ENCODE measurements at places on chromosomes 16 and 17. TPM values are rescaled to one million over a fixed set of nuclear protein-coding genes. Genes with fewer than 3 reads are reported as not detected.
A peak's percentile ranks its signal among the peaks of the same experiment; 100 is the strongest.

Gene EFNB3
- 14.1 TPM for total RNA-seq

Gene IL17C
- not detected for total RNA-seq

Gene FBXO39
- 0.16 TPM for total RNA-seq

Gene ZNF232
- 21.8 TPM for total RNA-seq

Gene NACA2
- not detected for total RNA-seq

Gene QRICH2
- 3.8 TPM for total RNA-seq

Gene GFOD2
- total RNA-seq = 10.6 TPM

Gene SENP3
- 37.5 TPM for total RNA-seq

Gene TEKT5
- not detected for total RNA-seq

Gene PAFAH1B1
- total RNA-seq = 147 TPM

Gene PITPNM3
- total RNA-seq = 1.4 TPM

Gene C17orf113
- total RNA-seq = 1.2 TPM

Gene ALOX12B
- total RNA-seq = 1.2 TPM

Gene ADAT1
- 47.4 TPM for total RNA-seq

Gene DNAI2
- not detected for total RNA-seq

Gene LRRC37A
- 5.6 TPM for total RNA-seq

Gene DBF4B
- 31.1 TPM for total RNA-seq

DNA sequence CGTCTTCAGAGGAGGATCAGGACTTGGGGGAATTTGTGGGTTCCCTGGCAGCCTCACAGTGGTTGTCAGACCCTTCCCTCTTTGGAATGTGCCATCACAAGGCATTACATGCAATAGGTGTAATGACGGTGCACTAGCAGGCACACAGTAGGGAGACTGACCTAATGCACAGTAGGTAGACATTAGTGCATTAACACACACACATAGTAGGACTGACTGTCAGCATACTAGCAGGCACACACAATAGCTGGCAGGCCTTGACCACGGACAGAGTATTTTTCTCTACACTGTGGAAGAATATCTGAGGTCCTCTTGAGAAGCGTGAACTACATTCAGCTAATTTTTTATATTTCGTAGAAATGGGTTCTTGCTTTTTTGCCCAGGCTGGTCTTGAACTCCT is 10.9 kb upstream of the UBALD2 start:
- H3K36me3 ChIP-seq = no peaks in the 10 kb centered on the region
- H3K27me3 ChIP-seq = no peaks in the 10 kb centered on the region
- DNase-seq = peak; percentile 17
- H3K4me1 ChIP-seq = peaks cover 4% of the 10 kb centered on the region
- H3K27ac ChIP-seq = no peak overlapping the region

DNA sequence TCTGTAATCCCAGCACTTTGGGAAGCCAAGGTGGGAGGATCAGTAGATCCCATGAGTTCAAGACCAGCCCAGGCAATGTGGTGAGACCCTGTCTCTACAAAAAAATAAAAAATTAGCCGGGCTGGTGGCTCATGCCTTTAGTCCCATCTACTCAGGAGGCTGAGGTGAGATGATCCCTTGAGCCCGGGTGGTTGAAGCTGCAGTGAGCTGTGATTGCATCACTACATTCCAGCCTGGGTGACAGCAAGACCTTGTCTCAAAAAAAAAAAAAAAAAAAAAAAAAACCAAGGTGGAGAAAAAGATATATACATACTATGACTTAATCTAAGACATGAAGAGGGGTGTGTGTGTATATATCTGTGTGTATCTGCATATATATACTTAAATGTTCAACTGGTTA is 26.7 kb downstream of the BBS2 start:
- H3K27ac ChIP-seq = no peak overlapping the region
- no peak for DNase-seq
- no peaks in the 10 kb centered on the region for H3K4me1 ChIP-seq
- H3K36me3 ChIP-seq = peaks cover 30% of the 10 kb centered on the region
- H3K4me3 ChIP-seq = no peak overlapping the region

DNA sequence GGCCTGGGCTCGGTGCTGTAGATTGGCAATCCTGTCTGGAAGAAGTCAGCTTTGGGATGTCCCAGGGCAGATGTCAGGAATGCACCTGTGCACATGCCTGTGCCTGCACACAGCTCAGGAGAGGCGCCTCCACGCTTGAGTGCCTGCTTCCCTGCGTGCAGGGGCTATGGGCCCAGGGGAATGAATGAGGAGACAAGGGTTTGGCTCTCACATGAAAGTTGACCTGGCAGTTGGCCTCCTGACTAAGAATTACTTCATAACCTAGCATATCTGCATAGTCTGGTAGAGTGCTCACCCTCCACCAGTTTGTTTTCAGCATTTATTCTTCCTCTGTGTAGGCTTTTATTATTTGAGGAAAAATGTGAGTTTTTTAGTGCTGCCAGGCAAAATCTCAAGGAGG is 50.0 kb downstream of the PLD6 start:
- no peak overlapping the region for H3K27ac ChIP-seq
- H3K27me3 ChIP-seq = no peaks in the 10 kb centered on the region
- no peak overlapping the region for H3K4me3 ChIP-seq

DNA sequence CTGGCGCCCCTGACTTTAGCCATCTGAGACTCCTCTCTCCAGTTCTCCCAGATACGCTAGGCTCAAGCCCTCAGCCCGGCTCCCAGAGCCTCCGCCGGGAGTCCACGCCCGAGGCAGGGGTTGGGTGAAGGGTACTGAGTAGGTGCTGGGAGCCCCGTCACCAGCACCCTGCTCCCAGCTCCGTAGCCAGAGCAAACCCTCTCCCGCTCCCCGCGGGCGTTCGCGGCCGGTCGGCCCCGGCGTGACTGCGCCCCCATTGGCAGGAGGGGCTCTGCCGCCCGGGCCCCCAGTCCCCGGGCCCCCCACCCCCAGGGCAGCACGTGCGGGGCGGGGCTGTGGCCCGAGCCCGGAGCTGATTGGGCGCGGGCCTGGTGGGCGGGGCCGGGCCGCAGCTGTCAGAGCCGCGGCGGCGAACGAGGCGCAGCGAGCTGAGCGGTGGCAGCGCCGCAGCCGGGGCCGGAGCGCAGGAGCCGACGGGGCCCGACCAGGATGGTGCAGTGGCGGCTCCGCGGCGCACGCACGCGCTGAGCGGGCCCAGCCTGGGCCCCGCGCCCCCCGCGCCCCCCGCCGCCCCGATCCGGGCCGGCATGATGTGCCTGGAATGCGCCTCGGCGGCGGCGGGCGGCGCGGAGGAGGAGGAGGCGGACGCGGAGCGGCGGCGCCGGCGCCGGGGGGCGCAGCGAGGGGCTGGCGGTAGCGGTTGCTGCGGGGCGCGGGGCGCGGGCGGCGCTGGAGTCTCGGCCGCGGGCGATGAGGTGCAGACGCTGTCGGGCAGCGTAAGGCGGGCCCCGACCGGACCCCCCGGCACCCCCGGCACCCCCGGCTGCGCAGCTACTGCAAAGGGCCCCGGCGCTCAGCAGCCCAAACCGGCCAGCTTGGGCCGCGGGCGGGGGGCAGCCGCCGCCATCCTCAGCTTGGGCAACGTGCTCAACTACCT is at the start of gene SPNS2:
Gene SPNS2 (plus strand): TSS at position 421 of the 937 bp plus-strand sequence. CDS start 167 bp downstream, at position 588.
- H3K27me3 ChIP-seq = peaks cover 52% of the 10 kb centered on the region
- no peak within 1 kb of the TSS for H3K27ac ChIP-seq
- no peak within 1 kb of the TSS for H3K4me3 ChIP-seq
- DNase-seq = peak; percentile 92
- H3K36me3 ChIP-seq = no peaks in the 10 kb centered on the region
- no peaks in the 10 kb centered on the region for H3K4me1 ChIP-seq

DNA sequence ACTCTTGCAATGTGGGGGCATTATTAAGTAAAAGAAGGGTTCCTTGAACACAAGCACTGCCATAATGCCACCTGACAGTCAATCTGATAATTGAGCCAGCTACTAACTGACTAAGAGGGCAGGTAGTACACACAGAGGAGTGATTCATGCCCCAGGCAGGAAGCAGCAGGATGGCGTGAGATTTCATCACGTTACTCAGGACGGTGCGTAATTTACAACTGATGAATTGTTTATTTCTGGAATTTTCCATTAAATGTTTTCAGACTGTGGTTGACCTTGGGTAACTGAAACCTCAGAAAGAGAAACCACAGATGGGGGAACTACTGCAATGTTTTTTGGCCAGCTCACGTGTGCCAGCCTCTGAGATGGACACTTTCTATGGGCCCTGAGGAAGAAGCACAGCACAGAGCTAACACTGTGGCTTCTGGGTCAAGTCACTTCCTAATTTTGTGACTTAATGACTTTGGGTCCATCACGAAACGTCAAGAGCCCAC is 46.7 kb downstream of the C17orf67 start:
- H3K27me3 ChIP-seq = peaks cover 7% of the 10 kb centered on the region
- no peaks in the 10 kb centered on the region for H3K4me1 ChIP-seq
- no peak overlapping the region for H3K27ac ChIP-seq

DNA sequence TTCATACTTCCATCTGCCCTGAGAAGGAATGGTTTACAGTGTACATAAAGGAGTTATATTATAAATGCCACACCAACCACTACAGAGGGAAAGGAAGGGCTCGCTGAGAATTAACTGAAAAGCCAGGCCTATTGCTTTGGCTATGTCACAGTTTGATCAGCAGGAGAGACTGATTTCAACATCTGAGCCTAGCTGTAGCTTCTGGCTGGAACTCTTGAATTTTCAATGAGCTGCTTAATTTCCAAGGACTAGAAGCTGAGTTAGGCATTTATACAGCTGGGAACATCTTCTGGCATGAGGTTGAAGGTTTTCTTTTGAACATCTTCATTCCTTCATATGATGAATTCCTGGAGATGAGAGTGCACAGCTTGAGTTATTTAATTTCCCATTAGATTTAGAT is 47.6 kb upstream of the GNAO1 start:
- H3K36me3 ChIP-seq = no peaks in the 10 kb centered on the region
- H3K27me3 ChIP-seq = no peaks in the 10 kb centered on the region
- H3K4me3 ChIP-seq = no peak overlapping the region
- H3K27ac ChIP-seq = no peak overlapping the region
- DNase-seq = no peak

DNA sequence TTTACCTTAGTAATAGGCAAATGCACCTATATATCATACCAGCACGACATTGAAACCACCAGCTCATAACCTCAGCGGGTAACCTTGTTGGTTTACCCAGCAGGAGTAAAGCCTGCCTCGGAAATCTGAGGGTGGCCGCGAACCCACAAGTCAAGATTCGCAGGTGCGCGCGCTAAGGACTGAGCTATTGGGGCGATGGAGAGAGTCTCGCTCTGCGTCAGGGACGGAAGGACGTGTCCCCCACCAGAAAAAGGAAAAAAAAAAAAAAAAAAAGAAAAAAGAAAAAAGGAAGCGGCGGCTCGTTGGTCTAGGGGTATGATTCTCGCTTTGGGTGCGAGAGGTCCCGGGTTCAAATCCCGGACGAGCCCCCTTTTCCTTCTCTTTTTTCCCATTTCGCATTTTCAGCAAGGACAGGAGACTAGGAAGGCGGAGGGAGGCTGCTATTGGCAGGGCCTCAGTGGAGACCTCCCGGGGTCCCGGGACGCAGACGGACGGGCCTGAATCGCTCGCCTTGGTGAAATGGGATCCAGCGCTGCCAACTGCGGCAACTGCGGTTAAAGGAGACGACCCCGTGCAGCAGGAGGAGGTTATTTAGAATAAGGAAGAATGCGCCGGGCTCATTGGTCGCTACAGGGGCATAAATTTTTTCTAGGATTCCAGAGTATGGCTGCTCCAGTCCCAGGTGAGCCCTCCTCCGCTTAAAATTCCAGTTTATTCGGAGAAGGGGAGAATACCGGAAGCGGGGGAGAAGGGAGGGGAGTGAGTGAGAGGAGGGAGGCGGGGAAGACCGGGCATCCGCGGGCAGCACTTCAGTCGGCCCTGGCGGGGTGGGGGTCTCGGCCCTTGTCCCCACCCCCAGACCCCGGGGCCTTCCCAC is at the start of gene OR1F1:
Gene OR1F1 (plus strand): TSS at position 407 of the 877 bp plus-strand sequence.
- H3K4me3 ChIP-seq = peak within 1 kb of the TSS; percentile 88
- no peaks in the 10 kb centered on the region for H3K36me3 ChIP-seq
- H3K27me3 ChIP-seq = peaks cover 42% of the 10 kb centered on the region

GRCh38 chr17:69669441-69670178 is 255.1 kb downstream of the MAP2K6 start:
- no peaks in the 10 kb centered on the region for H3K27me3 ChIP-seq
- H3K36me3 ChIP-seq = no peaks in the 10 kb centered on the region
- no peaks in the 10 kb centered on the region for H3K4me1 ChIP-seq

DNA sequence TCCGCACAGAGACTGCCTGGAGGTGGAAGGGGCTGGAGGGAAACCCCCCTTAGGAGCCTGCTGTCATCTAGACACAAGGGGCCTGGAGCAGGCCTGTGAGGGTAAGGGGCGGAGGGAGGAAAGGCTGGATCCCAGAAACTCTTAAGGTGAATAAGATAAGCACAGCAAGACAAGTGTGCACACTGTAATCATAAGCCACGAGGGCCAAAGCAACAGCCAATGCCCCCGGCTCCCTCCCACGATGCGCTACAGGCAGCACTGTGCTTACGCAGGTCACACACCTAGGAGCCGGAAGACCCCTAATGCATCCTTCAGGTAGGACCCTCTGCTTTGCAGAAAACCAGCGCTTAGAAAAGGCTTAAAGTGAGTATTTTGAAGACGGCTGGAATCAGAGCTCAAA is 24.6 kb downstream of the ZFHX3 start:
- peaks cover 7% of the 10 kb centered on the region for H3K4me1 ChIP-seq
- no peak overlapping the region for H3K27ac ChIP-seq

GRCh38 chr17:80891397-80892018 is 100.1 kb upstream of the CHMP6 start:
- no peaks in the 10 kb centered on the region for H3K27me3 ChIP-seq
- H3K27ac ChIP-seq = peak overlapping the region; percentile 17
- no peaks in the 10 kb centered on the region for H3K4me1 ChIP-seq
- peaks cover 21% of the 10 kb centered on the region for H3K36me3 ChIP-seq

GRCh38 chr17:49524473-49525359 is 29.6 kb downstream of the NGFR start:
- H3K27ac ChIP-seq = no peak overlapping the region
- no peaks in the 10 kb centered on the region for H3K36me3 ChIP-seq
- H3K4me3 ChIP-seq = no peak overlapping the region

GRCh38 chr17:71118039-71118438 is 948.7 kb downstream of the KCNJ2 start:
- H3K27me3 ChIP-seq = no peaks in the 10 kb centered on the region
- no peak overlapping the region for H3K27ac ChIP-seq
- H3K4me1 ChIP-seq = no peaks in the 10 kb centered on the region
- no peak overlapping the region for H3K4me3 ChIP-seq
- H3K36me3 ChIP-seq = no peaks in the 10 kb centered on the region

GRCh38 chr16:84459941-84460405 is 44.5 kb downstream of the MEAK7 start:
- no peak overlapping the region for H3K4me3 ChIP-seq
- H3K36me3 ChIP-seq = no peaks in the 10 kb centered on the region
- no peaks in the 10 kb centered on the region for H3K27me3 ChIP-seq
- no peaks in the 10 kb centered on the region for H3K4me1 ChIP-seq
- no peak overlapping the region for H3K27ac ChIP-seq

DNA sequence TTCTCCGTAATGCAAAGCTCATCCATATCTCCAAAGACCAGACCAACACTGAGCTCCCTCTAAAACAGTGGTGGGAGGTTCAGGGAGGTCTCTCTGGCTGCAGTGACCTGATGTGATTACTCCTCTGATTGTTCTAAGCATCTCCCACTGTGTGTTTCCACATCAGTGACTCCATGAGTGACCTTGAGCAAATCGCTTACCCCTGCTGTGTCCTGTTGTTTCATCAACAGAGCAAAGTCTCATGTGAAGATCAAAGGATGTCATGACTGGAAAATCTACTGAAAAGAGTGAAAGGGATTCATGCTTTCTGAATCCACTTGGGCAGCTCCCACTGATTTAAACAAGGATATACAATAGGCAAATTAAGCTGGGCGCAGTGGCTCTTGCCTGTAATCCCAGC is 352.9 kb downstream of the TMEM114 start:
- no peak overlapping the region for H3K27ac ChIP-seq
- H3K4me3 ChIP-seq = no peak overlapping the region
- no peaks in the 10 kb centered on the region for H3K36me3 ChIP-seq
- DNase-seq = no peak

All from endodermal cell (in vitro differentiated cells).